ENCODE measurements at places on chromosomes 7 and 10.

DNA sequence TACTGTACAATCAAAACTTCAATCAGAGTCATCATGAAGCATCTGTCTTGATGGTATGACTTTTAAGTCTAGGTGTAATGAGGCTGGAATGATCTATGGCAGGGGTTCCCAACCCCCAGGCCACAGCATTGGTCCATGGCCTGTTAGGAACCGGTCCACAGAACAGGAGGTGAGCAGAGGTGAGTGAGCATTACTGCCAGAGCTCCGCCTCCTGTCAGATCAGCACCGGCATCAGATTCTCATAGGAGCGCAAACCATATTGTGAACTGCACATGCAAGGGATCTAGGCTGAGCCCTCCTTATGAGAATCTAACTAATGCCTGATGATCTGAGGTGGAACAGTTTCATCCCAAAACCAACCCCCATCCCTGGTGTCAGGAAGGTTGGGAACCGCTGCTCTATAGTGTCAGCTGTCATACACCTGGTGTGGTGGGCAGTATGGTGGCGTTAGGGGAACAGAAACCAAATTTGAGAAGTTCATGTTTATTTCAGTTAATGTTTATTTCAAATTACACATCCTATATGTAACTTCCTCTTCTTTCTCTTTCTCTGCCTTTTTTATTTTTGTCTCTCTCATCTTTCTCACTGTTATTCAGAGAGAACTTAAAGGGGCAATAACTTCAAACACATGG lies 432.6 kb downstream of the TNS3 start:
- no peak for DNase-seq

GRCh38 chr10:53537508-53537907 lies 764.9 kb upstream of the MBL2 start:
- no peak for DNase-seq

DNA sequence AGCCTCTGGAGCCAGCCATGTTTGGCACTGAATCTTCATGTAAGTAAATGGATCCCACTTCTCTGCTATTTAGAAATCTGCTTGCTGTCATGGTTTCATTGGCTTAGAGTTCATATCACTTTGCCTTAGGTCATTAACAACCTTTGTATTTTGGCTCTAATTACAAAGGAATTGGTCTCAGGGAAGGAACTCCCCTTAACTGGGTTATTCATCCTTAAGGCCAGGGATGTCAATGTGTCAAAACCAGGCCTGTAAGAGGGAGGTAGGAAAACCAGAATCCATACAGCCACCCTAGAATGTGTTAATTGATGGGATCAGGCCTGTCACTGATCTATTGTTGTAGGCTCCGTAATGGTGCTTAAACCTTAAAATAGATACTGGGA lies 67.3 kb downstream of the ST7 start:
- DNase-seq: no peak

DNA sequence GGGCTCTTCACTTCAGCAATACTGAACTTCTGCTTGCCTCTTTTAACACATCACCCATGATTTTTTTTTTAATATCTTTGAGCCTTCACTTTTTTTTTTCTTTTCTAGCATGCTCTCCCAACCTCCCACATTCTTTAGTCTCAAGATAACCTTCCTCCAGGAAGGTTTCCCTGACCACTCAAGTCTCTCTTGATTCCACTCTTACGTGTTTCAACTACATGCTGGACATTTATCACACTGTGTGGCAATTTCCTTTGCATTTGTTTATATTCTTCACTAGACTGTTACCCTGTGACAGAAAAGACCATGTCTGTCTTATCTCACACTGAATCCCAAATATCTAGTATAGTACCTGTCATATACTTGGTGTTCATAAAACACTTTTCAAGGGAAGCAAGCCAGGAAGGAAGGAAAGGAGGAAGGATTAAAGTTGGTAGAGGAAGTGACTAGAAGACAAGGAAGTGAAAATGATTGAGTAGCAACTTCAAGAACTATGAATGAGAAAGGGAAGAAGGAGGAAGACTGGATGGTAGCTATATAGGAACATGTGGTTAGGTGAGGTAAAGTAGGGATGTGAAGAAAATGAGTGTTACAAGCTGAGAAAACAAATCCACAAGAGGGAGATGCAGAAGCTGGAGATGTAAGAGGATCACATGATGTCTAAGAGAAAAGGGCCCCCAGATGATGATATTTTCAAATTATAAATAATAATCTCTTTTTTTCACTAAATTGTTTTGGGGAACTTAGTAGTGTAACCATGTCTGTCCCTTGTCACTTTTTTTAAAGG lies 40.4 kb downstream of the IFIT5 start:
- DNase-seq: no peak

- DNase-seq: peak; percentile 18
Measured at GRCh38 chr7:127571741-127572505, 13.5 kb downstream of the GCC1 start.

DNA sequence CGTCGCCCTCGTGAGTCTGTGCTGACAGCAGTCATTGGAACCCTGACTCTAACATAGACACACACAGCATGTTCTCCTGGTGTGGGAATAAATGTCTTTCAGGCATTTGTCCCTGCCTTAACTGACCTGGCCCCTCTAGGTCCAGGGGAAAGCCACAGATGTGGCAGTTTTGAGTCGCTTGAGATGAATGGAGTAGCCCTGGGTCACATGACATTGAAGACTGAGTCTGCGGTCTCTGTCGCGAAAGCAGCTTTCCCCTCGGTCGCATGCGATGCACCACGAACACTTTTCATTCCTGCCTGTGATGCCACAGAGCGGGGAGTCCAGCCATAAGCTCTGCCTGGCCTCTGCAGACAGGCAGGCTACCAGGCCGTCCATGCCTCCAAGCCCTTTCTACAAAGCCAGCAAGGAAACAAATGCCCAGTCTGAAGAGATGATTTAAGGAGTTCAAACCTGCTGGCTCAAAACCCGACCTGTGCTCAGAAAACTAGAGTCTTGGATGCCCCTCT lies 172.3 kb downstream of the WDR37 start:
- DNase-seq: no peak

DNA sequence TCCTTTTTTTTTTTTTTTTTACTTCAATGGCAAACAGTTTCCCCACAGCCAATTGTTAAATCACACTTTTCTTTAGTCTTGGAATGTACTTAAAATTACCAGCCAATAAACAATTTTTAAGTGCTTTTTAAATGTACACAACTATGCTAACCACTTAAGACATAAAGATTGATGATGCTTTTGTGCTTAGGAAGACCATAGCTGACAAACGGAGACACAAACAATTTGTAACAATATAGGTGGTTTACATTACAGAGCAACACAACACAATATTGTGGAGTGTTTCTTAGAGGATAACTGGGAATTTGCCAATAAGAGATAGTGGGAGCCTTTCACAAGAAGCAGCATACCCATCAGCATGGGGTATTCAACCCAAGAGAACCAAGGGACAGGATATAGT lies 798.5 kb upstream of the IGFBP3 start:
- DNase-seq: no peak

- DNase-seq: no peak
Measured at GRCh38 chr10:74486659-74487058, 335.6 kb downstream of the ADK start.

- DNase-seq: no peak
Measured at GRCh38 chr10:100735337-100736143, 9.8 kb upstream of the PAX2 start.

GRCh38 chr7:20364571-20365196 lies 34.0 kb downstream of the ITGB8 start:
- DNase-seq: no peak

DNA sequence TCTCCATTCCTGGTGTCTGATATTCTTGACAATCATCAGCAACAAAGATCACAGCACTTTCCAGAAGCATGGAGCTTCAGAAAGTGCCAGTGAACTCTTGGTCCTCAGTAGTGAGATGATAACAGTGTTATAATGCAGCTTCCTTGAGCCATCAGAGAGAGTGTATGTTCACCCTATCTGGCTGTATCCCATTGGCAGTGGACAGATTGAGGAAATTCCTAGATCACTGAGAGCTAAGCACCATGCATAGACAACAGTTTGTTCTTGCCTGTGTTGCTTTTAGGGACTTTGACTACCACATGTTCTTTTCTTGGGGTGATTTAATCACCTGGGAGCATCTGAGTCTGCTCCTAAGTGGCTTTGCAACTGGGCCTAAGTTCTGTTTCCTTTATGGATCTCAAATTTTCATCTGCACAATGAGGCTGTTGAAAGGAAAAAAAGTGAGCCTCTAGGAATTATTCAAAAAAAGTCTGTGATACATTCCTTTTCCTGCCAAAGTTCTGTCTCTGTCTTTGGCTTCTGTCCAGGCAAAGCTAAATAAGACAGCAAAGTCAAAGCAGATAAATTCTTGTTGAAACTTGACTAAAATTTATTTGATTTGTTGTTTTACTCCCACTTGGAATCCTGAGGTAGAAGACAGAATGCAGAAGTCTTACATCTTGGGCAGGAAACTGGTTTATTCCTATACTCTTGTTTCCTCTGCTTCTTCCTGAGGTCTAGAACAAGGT lies 14.5 kb upstream of the ZNF282 start:
- peak; percentile 41 for DNase-seq

GRCh38 chr7:111394891-111395290 lies 167.4 kb downstream of the IMMP2L start:
- DNase-seq: no peak

DNA sequence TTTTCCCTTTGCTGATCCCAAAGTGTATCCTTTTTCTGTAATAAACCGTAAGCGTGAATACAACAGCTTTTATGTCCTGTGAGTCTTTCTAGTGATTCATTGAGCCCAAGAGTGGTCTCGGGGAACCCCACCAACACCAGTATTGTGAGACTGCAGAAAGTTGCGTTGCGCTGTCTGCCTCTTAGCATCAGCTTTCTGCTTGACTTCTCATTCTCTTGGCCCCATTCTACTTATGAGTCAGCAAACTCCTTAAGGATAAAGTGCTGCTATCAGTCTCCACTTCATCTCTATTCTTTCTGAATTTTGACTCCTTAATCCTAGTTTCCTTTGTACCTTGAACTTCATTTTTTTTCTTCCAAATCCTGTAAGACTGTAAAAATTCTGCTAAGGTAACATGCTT lies 184.3 kb upstream of the MBL2 start:
- DNase-seq: no peak

- no peak for DNase-seq
Measured at GRCh38 chr7:56077681-56078080, 13.6 kb downstream of the SUMF2 start.

- peak; percentile 22 for DNase-seq
Measured at GRCh38 chr7:16504019-16504418, 22.6 kb upstream of the LRRC72 start.

- no peak for DNase-seq
Measured at GRCh38 chr10:96688789-96689188, 31.5 kb downstream of the PIK3AP1 start.

- DNase-seq: no peak
Measured at GRCh38 chr7:47370461-47371042, 211.4 kb downstream of the TNS3 start.

DNA sequence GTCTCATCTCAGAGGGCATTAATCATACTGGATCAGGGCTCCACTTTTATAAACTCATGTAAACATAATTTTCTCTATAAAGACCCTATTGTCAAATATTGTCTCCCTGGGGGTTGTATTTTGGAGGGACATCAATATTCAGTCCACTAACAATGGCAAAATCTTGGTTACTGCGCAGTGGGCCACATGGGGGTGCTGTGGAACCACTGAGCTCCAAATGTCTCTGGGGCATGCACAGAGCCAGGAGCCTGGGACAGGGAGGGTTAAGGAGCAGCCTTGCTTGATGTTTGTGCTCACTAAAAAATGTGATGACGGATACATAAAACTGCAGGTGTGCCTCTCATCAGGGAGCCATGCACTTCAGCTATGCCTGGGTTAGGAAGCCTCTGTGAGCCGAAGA lies 62.1 kb upstream of the PRSS58 start:
- no peak for DNase-seq

- peak; percentile 66 for DNase-seq
Measured at GRCh38 chr7:76428868-76429805, 4.4 kb downstream of the ZP3 start.

DNA sequence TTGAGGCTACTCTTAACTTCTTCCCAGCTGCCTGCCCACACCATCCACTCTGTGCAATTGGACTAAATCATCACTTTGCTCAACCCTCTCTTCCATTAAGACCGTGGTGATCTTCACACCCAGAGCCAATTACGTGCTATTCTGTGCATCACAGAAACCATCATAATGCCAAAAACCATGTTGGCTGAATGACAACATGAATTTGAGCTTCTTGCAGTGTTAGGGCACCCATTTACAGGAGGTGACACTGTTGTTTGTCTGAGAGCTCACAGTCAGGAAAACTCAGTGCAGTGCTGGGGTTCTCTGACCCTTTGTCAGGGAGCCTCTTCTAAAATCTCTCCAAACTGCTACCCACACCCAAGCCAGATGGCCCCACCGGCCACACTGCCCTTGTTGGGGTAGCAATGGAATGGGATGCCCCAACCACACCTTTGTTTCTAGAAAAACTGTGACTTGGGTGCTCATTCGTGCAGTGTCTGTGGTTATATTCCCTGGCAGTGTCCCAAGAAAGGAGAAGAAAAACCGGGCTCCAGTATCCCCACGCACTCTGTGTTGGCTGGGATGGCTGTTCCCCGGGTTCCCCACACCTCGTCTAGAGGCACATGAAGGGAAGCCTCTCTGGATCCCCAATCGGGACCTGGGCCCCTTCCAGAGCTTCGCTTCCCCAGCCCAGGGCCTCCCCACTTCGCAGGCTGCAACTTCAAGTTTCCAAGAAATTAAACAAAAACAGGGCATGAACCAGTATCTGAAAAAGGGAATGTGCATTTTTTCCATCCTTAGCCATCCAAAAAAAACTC lies 2.0 kb upstream of the TNS3 start:
- no peak for DNase-seq

DNA sequence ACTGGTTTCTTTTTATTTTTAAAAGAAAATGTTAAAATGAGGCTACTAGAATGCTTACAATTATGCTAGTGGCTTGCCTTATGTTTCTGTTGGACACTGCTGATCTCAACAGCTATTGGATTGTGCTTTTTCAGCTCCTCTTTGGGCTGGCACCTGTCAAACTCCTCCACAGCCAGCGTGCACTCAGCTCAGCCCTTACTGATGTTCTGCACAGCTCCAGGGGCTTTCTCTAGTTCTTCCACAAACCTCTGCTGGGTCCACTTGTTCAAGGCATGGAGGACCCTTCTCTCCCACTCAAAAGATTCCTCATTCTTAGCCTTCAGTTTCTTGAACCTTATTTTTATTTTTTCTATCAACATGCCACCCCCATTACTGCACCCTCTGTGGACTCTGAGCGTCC lies 96.0 kb downstream of the VIPR2 start:
- DNase-seq: no peak

GRCh38 chr7:44959433-44959951 lies 19.3 kb downstream of the MYO1G start:
- peak; percentile 35 for DNase-seq

Data from EH (cell line).